Inflammatory macrophage treated with lipopolysaccharide for 4 hours (primary cell): ENCODE measurements at places on chromosomes 11 and 22.

- no peak for DNase-seq
Measured at GRCh38 chr11:115721296-115721995, 217.2 kb upstream of the CADM1 start.

DNA sequence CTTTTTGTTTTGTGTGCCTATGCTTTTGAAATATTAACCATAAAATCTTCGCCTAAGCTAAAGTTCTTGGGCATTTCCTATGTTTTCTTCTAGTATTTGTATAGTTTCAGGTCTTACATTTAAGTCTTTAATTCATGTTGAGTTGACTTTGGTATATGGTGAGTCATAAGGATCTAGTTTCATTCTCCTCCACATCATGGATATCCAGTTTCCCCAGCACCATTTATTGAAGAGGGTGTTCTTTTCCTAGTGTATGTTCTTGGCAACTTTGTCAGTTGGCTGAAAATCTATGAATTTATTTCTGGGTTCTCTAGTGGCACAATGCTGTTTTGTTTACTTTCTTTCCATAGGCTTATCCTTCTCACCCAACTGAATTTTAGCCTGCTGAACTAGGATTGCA is 49.0 kb downstream of the CTSC start:
- DNase-seq, result no peak

DNA sequence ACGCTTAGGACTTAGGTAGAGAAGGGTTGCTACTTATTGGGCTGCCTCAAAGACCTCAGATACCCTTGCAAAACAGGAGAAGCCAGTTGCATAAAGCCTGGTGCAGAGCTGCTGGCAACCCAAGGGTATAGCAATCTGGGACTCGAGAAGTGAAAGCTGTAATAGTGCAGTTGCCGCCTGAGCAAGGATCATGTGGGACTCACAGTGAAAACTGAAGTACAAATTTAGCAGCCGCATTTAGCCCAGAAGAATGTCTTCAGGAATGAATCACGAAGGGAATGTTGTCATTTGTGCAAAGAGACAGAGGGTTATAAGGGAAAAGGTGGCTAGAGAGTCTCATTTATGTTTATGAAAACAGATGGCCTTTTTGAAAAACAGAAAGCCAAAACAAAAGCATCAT is 267.2 kb downstream of the TENM4 start:
- DNase-seq, result no peak

DNA sequence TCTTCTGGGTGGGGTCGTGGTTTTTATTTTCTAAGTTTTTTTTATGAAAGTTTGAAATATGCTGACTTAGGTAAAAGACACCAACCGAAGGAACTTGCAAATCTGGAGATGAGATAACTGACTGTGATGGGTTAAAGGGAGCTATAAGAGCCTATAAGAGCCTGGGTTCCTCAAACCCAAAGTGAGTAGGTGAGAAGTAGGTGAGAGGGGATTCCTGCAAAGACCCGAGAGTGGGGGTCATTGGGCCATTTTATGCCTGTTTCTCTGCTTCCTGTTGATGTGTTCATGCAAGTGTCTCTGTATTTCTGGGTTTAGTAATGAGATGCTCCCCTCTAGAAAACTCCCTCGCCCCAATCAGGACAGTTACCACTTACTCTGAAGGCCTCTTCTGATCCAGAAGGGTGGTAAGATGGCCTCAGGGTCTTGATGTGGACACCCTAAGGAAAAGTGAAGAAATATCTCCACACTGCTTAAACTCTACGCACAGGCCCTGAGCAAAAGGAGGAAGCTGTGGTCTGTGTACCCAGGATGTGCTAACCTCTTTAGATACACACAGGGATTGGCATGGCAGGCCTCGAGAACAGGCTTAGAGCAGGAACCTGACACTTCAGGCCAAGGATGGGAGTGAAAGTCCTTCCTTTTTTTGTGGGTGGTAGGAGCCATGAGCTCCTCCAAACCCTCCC is 1.8 kb downstream of the FLI1 start:
- peak; percentile 97 for DNase-seq

DNA sequence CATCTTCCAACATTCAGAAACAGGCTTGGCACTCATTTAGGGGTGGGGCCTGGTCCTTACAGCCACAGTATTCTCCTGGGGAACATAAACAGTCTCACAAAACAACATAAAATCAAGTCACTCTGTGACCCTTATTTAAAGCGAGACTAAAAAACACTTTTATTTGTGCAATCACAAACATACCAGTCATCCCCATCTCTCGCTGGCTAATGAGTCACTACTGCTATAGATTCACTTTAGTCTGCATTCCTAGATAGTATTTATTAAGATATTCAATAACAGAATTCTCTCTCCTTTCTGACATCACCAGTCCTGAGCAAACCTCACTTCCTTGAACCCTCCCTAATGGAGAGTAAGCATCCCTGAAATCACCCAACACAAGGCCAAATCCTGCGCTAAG is 68.0 kb downstream of the ZBTB44 start:
- DNase-seq, result no peak

- DNase-seq, result no peak
Measured at GRCh38 chr11:109851780-109852390, 241.3 kb upstream of the ZC3H12C start.

- no peak for DNase-seq
Measured at GRCh38 chr22:48245196-48245485, 1482.7 kb downstream of the TBC1D22A start.

- no peak for DNase-seq
Measured at GRCh38 chr11:80838153-80838552, 1397.3 kb upstream of the TENM4 start.

DNA sequence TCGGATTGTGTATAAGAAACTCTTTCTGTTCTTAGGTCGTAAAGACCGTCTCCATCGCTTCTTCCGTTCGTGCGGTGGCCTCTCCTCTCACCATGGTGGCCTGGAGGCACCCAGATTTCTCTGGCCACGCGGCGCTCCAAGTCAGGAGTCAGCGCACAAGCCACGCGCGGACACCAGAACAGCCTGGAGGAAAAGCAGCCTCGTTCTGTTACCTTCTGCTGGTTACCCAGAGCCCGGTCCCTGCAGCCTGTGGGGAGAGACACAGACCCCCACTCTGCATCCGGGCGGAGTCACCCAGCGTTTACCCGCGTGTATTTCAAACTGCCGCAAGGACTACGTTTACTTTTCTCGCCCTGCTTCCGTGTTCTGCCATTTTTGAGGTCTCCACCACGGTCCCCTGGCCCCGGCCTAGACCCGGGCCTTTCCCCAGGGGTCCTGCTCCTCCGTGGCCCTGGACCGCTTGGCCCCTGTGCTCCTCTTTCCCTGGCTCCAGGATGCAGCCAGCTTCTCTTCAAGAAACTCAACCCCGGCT is 776.1 kb downstream of the BRD1 start:
- DNase-seq, result no peak

DNA sequence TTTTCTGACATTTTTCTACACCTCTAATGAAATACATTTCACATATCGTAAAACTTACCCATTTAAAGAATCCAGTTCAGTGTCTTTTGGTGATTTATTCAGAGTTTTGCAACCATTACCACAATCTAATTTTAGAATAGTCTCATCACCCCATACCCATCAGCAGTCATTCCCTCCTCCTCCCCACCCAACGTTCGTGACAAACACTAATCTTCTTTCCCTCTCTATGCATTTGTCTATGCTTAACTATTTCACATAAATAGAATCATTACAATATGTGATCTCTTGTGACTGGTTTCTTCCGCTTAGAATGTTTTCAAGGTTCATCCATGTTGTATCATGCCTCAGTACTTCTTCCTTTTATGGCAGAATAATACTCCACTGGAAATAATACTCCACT is 9.5 kb downstream of the TTC28 start:
- DNase-seq, result peak; percentile 79

DNA sequence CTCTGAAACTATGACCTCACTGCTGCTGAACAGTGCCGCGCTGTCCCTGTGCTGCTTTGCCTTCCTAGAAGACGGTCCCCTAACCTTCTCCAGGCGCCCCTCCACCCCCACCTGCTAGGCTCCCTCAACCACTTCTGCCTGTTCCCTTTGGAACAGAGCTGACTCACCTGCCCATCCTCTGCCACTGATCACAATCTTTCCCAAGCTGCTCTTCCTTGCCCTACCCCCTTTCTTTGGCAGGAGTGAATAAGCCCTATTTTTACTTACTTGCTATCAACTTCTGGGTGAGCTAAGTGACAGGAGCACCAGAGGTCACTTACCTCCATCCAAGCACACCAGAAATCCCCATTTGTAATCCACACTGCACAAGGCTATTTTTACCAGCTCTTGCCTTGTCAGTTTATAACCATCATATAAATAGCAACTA is 116.0 kb upstream of the BID start:
- no peak for DNase-seq

GRCh38 chr22:23055449-23056179 is 14.7 kb upstream of the GNAZ start:
- no peak for DNase-seq

DNA sequence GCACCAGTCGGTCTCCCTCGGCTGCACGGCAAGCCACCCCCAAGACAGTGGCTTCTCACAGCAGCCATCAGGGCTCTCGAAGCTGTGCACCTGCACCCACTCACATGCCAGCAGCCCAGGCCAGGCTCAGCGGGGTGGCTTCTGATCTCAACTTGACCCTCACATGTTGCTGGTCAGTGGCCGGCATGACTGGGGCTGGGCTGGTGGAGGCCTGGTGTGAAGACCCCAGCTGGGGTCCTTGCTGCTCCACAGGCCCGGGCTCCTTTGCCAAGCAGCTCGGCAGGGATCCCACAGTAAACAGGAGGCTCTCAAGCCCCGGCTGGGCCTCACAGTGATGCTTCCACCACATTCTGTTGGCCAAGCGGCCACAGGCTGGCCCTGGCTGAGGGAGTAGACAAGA is 128.2 kb downstream of the BRD1 start:
- DNase-seq, result no peak

DNA sequence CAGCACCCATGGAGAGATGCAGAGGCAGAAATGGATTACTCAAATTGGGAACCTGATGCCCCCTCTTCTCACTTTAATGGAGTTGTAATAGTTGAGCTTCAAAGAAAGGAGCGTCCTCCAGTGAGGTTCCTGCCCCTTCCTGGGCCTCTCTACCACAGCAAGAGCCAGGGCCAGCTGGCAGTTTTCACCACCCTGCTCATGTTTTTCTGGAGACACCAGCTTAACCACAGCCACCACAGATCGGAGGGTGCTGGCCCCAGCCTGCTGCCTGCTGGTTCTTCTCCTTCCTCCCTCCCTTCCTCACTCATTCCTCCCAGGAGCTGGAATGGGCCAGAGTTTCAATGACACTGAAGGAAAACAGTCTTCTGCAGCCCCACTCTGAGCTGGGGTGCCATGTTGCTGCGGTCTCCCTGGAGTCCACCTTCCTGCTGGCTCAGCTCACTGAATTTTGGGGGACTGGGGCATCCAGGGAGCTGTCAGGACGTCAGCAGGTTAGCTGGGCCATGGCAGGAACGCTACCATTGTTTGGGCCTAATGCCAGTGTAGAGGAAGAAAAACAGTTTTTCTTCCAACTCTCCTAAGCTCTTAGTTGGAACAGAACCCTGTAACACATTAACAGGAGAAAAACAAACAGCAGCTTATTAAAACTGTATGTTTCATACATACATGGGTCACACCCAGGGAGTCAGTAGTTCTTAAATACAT is 57.7 kb downstream of the TRAF6 start:
- DNase-seq, result no peak
